ENCODE measurements at places on chromosomes 1 and 21.

GRCh38 chr1:59165353-59165752 lies 131.5 kb upstream of the FGGY start:
- no peak for DNase-seq

- peak; percentile 30 for DNase-seq
Measured at GRCh38 chr1:99685516-99686180, 39.7 kb downstream of the PALMD start.

- DNase-seq = no peak
Measured at GRCh38 chr1:214233856-214234634, 46.9 kb upstream of the SMYD2 start.

DNA sequence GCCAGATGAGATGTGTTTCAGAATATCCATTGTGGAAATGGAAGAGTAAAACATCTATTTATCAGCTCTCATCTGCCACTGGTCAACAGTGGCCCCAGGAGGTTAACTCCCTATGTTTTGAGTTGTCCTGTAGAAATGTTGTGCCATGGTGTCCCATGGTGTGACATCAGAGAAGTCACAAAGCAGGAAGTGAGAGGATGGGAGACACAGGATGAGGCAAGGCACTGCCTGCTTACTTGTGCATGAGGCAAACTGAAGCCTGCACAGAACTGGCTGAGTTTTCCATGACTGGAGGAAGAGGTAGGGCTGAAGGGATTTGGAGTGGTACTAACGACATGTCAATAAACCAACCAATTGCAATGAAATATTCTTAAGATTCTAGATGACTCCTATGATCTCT lies 131.5 kb upstream of the ZNF644 start:
- no peak for DNase-seq

DNA sequence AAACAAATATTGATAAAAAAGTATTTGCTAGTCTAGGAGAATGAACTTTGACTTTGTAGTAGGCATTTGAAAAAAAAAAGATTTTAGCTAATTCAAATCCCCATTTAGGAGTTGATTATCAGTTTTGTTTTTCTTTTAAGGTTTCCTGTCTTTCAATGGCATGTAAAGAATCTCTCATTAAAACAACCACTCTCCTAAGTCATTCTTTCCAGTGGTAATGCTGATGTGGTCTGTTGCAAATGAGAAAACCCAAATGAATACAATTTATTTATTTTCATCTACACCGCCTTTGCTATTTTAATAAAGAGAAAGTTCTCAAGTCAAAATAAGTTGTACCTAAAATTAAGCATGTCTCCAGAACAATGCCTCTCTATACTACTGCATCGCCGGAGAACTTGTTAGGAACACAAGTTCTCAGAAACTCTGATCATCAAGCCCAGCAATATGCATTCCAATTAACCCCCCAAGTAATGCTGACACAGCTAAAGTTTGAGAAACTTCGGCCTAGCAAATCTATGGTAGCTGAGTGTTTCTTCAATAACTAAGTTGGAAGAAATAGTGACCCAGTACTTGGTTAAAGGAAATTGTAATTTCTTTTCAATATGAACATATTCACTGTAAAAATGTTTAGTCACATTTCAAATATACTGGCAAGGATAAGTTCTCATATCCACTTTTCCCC lies 255.1 kb downstream of the PTPRC start:
- DNase-seq = no peak

- DNase-seq = no peak
Measured at GRCh38 chr1:63262459-63262770, 60.0 kb upstream of the FOXD3 start.

- DNase-seq = no peak
Measured at GRCh38 chr1:215119719-215120365, 37.3 kb downstream of the KCNK2 start.

GRCh38 chr1:20361805-20362381 lies 71.2 kb downstream of the VWA5B1 start:
- peak; percentile 31 for DNase-seq

GRCh38 chr1:207031632-207032264 lies 808 bp downstream of the C1orf116 start:
- DNase-seq = no peak

- no peak for DNase-seq
Measured at GRCh38 chr21:41345934-41346685, 15.7 kb upstream of the MX2 start.

DNA sequence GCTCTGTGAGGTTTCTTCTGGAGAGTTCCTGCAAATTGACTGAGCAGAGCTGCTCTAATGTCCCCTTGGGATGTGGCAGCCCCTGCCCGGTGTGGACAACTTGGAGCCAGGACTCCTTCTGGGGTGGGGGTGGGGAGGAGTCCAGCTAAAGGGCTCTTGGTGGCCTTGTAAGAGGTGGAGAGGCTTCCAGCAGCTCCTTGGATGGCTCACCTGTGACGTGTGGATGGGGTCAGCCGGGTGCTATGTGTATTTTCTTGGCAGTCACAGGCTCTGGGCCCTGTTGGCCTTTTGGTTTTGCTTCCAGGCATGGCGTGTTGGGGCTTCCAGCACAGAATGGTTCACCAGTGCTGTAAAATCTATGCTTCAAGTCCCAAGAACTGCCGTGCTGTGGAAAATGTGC lies 38.2 kb downstream of the TRAPPC10 start:
- no peak for DNase-seq

DNA sequence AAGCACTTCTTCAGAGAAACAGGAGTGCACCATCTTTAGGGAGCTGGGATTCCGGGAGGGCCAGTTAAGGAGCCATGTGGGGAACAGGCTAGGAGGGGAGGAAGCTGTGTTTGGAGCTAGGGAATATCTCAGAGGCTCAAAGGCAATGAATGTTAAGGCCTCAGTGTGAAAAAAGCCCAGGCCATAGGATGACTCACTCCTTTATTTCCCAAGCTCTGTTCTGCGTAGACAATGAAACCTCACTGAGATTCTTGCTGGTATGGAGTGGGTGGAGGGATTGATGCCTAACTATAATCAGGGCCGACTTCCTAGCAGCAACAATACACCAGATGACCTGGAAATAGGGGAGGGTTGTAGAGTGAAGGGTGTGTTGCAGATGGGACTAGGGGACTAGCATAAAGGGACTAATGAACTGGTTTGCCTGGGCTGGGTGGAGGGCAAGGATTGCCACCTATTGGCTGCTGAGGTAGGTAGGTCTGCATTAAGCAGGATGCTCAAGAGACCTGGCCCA lies 2.1 kb downstream of the GNAT2 start:
- DNase-seq = peak; percentile 24

- DNase-seq = no peak
Measured at GRCh38 chr1:18661404-18662285, 31.0 kb downstream of the PAX7 start.

GRCh38 chr1:97461782-97462181 lies 459.1 kb downstream of the DPYD start:
- no peak for DNase-seq

DNA sequence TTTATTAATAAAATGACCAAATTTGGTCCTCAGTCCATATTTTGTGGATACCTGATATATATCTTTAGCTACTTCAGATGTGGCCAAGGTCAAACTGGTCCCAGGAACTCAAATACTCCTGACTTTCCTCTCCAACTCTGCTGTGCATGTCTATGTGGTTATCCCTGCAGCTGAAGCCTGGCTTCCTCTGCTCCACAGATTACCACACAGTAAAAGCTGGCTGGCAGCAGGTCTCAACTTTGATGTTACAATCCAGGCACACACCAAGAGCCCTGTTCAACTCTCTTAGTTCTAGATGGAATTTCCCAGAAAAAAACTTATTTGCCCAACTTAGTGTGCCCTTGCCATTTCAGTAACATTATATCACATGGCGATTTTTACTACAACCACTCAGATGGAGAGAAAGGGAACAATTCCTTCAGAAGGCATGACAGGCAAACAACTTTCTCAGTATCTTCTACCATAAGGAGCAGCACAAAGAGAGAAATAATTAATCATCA lies 479.5 kb downstream of the PLPP3 start:
- DNase-seq = no peak

DNA sequence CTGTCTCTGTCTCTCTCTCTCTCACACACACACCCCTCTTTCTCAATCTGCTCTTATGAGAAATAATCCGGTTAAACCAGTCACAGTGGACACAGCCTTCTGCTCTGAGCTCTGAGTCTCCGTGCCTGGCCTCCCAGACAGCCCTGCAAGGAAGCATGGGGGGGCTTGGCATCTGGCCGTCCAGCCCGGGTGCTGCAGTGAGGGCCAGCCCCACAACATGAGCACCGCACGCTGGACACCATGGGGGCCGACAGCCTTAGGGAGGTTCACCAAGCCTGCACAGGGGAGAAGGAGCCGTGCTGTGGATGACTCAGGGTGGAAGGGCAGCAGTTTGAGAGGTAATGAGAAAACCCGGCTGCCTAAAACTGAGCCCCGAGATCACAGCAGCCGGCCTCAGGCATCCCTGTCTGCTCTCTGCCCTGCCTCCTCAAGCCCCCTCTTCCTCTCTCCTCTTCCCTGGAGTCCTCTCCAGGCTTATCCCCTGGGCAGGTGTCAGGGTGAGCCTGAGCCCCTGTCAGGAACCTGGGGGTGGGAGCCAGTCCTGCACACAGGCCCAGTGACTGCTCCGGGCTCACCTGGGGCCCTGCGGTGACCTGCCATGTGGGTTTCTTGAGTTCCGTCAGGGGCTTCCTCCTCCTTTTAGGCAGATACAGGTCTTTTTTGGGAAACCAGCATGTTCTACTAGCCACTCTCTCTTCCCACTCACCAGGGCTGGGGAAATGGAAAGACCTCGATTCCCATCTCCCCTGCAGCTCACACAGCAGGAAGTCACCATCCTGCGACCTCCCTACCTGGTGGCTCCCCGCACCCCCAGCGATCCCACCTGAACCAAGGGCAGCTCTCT lies 92.8 kb downstream of the ITPKB start:
- peak; percentile 20 for DNase-seq

GRCh38 chr21:46641656-46642055 lies 6.2 kb downstream of the PRMT2 start:
- no peak for DNase-seq

All from CD4-positive, alpha-beta T cell treated with Interleukin-17A for 4 hours (primary cell).